Effector memory CD4-positive, alpha-beta T cell (primary cell): ENCODE measurements at places on chromosomes 12 and 14.

DNA sequence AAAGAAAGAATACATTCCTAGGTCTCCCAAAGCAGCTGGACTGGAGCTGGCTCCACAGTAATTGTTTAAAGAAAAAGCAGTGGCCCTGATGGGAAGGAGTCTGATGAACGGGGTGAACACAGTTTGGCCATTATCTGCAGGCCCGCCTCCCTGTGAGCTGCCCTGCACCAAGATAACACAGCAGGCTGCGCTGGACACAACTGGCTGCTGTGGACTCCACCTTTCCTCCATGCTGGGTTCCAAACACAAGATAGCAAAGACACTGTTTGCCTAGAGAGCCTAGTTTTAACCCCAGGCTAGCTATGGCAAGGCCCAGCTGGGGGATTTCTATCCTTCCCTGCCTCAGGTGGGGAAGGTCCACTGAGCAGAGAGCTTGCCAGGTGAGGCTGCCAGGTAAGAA lies 34.6 kb downstream of the ZFP36L1 start:
- DNase-seq: no peak

- DNase-seq: no peak
Measured at GRCh38 chr12:114420182-114420943, 14.4 kb upstream of the TBX5 start.

GRCh38 chr14:102795060-102795925 lies 18.0 kb downstream of the TRAF3 start:
- peak; percentile 28 for DNase-seq

DNA sequence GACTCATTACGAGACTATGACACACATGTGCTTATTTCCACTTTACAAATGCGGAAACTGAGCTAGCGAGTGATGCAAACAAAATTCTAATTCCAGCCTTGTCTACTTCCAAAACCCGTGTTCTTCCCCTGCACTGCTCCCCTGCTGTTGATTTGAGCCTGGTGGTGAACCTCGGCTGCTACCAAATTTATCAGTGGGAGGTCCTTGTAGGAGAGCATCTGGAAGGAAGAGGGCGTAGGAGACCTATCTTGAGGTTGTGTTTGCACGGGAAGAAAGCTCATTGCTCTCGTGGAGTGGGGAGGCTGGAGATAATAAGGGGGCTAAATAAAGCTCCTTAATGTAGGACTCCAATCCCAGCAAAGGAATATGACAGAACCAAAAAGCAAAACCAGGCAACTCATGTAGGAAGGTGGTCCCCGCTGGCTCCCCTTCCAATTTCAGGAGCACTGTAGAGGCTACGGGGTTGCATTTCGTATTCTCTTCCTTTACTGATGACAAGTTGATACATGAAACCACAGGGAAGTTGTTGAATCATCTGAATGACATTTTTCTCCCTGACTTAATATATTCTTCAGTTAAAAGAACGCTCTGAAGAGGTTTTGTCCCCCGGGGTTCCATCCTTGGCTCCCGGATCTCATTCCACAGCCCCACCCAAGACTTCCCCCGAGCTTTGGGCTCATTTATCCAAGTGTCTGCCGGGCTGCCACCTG lies 52.6 kb downstream of the FZD10 start:
- no peak for DNase-seq

- peak; percentile 78 for DNase-seq
Measured at GRCh38 chr14:24431569-24432258, 2.0 kb downstream of the KHNYN start.
